ENCODE measurements at places on chromosomes 13 and 19. TPM values are rescaled to one million over a fixed set of nuclear protein-coding genes. Genes with fewer than 3 reads are reported as not detected.

- no peak for DNase-seq
Measured at GRCh38 chr19:15614507-15615379, at the start of gene CYP4F8. TSS of gene CYP4F8 (plus strand) at chr19:15615218. CDS start at chr19:15615617, 399 bp downstream.

The BCL3 gene
- total RNA-seq: 22.6 TPM

DNA sequence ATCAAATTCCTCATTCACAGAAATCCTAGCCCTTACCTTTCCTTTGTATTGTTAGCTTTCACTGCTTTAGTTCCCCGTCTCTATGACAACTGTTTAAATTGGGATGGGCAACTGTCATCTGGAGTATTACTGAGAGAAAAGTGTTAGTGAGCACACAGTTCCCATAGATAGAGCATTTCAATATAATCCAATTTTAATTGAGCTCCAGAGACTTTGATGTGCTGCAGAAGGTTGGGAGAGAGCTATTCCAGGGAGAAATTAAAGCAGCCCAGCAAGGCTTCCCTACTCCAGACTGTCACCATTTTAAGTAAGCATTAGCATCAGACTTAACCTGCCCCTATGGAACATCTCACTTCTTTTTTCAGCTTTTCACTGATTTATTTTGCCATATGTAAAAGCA lies 55.0 kb upstream of the MAB21L1 start:
- no peak for DNase-seq

DNA sequence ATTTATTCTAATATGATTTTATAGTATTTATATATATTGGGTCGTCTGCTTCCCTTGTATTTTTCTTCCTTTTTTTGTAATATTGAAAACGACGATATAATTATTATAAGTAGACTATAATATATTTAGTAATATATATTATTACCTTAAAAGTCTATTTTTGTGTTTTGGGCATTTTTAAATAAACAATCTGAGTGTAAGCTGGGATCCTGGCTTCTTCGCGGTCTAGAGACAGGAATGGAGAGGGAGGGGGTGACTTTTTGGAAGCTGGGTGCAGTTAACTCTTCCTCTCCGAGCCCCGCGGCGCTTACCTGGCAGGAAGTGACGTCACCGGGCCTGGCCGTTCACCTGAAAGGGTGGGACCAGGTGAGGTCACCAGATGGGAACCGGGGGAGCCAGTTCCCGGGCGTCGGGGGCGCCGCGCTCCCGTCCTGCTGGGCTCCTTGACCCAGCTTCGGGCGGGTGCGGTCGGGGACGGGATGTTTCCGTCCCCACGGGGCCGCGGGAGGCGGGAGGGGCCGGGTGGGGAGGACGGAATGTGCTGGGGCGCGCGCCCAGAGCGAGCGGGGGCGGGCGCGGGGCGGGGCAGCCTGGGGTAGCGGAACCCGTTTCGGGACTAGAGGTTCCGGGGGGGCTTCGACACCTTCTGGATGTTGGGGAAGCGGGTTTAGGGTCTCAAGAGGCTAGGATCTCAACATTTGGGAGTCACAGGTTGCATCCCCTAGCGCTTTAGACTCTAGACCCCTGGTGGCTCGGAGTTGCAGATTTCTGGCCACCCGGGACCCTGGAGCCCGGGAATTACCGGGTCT lies 2.8 kb downstream of the ZFP36 start:
- peak; percentile 73 for DNase-seq

DNA sequence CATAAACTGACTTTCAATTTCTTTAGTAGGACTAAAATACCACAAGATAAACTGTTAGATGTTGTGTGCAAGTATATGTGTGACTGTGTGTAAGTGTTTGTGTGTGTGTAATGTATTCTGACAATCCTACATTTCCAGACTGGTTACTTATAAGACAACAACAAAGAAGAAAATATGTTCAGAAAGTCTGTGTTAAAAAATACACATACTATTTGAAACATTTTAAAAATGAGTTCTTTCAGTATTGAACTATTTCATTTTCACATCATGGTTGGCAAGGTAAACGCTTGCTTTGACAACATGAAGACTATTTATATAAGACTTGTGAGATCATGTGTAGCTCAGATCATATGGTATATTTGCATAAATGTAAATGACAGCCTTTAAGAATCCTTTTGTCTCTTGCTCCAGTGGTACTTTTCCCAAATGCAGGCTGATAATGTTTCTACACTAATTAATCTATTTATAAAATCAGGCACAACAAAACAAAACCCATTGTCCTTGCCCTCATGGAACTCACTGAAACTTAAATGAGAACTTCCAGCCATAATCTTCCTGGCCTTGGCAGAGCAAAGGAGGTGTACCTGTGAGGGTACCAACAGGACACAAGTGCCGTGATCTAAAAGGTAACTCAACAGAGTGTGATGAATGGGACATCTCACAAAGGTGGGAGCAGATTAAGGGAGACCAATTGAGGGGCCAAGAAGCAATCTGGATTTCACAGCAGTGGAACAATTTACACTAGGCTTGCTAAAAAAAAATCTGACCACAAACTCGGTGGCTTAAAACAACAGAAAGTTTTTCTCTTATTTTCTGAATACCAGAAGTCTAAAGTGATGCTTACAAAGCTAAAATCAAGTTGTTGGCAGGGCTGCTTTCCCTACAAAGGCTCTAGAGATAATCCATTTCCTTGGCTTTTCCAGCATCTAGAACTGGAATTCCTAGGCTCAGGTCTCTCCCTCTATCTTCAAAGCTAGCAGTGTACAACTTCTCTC lies 349.0 kb downstream of the TBC1D4 start:
- DNase-seq: no peak

GRCh38 chr19:58274771-58275201 lies 4.0 kb upstream of the ZNF8 start:
- peak; percentile 78 for DNase-seq

DNA sequence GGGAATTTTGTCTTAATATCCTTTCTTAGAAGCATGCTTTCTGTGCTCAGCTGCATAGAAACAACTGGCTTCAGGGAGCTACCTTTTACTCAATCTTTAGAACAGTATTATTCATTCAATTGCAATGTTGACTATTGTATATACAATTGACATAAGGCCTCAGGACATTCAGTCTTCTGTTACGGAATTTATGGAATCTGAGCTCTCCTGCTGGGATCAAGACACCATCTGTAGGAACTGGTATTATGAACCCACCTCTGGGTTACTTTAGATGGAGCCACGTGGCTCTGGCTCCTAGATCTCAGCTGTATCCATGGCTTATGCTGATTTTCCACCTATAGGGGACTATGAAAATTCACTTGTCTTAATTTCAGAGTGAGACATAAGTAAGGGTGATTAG lies 716.2 kb upstream of the GPC6 start:
- DNase-seq: no peak

The DPRX gene
- total RNA-seq: not detected

GRCh38 chr19:49056101-49056901 lies 1.2 kb downstream of the CGB7 start:
- peak; percentile 49 for DNase-seq
